ENCODE measurements at places on chromosomes 5 and 9.

DNA sequence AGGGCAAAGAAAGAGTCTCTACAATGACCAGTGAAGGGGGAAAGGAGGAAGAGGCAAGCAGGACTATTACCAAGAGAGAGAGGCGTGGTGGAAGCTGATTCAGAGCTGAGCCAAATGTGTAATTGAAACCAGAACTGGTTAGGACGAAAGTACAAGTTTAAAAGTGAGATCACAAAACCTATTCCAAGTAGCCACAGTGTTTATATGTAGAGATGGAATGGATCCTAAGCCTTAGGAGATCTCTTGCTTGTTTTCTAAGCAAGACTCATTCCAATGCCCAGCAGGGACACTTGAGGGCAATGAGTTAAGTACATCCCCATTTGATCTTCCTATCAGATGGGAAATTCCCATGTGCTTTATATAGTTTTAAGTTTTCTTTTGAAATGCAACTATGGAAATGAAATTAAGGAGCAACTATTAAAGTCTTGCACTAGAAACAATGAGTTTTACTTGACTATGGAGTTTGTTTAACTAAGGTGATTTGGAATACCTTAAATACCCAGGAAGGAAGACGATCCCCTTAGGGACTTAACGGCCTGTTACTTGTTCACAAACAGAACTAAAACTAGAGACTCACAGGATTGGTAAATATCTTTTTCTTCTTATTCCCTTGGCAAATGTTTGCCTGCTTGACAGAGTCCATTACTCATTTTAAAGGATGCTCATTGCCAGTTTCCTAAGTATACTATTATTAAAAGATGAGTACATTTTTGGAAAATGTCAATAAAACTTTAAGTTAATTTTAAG, 51.1 kb upstream of the SNX2 start:
- peak; percentile 6 for DNase-seq

GRCh38 chr5:108753331-108753730, 5.6 kb downstream of the FER start:
- DNase-seq: no peak

GRCh38 chr5:50580506-50580905, 85.9 kb upstream of the PARP8 start:
- no peak for DNase-seq

GRCh38 chr5:52989025-52989780, at the start of gene ITGA2:
Gene ITGA2, plus strand, starts transcription at chr5:52989352. Its CDS starts 117 bp downstream, at chr5:52989469.
- DNase-seq: peak; percentile 81

- no peak for DNase-seq
Measured at GRCh38 chr9:127262602-127263001, 2.0 kb upstream of the GARNL3 start.

GRCh38 chr5:42974536-42974935, 65.6 kb downstream of the ANXA2R start:
- DNase-seq: no peak

GRCh38 chr5:44774279-44774880, 34.4 kb upstream of the MRPS30 start:
- peak; percentile 4 for DNase-seq

DNA sequence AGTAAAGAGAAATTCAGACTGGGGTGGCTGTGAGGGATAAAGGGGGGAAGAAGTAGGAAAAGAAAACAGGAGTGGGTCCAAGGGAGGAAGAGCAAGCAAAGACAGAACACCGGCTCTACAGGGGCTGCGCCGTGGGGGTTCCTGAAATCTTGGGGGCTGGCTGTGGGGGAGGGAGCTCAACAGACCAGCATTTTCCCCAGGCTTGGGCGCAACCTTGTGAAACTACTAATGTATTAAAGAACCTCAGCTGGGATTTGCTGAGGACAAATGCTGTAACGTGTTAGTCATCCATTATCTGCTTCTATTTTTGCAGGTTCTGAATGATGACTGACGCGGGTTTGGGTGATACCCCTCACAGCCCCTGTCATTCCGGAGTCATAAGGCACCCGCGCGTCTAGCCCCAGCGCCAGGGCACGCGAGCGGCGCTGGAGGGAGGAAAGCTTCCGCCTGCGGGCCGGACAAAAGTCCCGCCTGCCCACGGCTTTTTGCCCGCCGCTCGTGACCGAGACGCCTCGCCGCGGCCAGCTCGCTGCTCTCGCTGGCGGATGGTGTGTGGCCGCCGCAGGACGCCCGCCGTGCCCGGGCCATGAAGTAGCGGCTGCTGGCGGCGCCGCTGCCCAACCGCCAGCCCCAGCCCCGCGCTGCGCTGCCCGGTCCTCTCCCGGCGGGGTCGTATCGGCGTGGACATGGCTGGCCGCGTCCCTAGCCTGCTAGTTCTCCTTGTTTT, 110.6 kb downstream of the PAM start:
- DNase-seq: peak; percentile 57

All from mucosa of descending colon (tissue), 3 donors.